ENCODE measurements at places on chromosomes 4 and X.

- DNase-seq = no peak
These were observed 50.0 kb upstream of the NDST3 start for GRCh38 chr4:117984366-117984680.

GRCh38 chr4:26937567-26937966, 76.9 kb downstream of the STIM2 start:
- DNase-seq = no peak

DNA sequence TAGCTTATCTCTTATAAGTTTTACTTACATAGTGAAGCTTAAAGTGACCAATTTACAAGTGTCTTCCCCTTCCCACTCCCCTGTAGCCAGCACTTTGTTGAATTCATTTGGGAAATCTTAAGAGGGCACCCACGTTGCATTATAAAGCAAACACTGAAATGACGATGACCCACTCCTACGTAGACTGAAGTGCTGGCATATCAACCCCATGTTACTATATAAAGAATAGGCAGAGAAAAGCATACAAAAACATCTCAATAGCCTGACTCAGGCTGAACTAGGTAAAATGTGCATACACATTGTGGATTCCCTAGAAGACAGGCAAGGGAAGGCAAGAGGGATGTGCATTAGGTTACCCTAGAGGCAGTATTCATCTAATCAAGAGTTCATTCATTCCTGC, 313.4 kb downstream of the TENM3 start:
- no peak for DNase-seq

DNA sequence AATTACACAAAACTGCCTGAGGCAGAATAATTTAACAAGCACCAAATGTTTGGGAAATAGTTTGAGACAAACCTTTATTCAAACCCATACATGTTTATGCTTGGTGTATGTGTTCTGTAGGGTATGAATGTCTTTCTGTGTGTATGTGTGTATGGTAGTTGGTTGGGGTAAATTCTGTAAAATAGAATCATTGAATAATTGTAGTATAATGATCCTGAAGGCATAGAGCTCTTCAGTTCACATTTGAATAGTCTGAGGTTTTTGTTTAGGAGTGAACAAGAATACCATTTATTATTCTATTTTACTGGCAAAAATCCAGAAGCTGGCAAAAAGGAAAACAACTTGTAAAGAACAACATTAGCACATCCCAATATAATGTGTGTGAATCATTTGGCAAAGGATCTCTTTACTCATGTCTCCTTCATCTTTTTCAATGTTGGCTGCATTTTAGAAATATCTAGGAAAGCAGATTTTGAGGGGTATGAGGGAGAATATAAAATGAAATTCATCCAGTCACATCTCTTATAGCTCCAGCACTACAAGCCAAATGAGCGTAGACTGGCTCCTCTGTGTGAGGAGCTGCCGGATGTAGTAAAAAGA, 360.0 kb downstream of the CHIC1 start:
- no peak for DNase-seq

- no peak for DNase-seq
These were observed 15.0 kb upstream of the STS start for GRCh38 chrX:7132335-7133049.

- no peak for DNase-seq
These were observed 601.2 kb upstream of the GNPDA2 start for GRCh38 chr4:45327544-45327943.

- DNase-seq = no peak
These were observed 15.5 kb downstream of the MYOZ2 start for GRCh38 chr4:119151161-119151560.

DNA sequence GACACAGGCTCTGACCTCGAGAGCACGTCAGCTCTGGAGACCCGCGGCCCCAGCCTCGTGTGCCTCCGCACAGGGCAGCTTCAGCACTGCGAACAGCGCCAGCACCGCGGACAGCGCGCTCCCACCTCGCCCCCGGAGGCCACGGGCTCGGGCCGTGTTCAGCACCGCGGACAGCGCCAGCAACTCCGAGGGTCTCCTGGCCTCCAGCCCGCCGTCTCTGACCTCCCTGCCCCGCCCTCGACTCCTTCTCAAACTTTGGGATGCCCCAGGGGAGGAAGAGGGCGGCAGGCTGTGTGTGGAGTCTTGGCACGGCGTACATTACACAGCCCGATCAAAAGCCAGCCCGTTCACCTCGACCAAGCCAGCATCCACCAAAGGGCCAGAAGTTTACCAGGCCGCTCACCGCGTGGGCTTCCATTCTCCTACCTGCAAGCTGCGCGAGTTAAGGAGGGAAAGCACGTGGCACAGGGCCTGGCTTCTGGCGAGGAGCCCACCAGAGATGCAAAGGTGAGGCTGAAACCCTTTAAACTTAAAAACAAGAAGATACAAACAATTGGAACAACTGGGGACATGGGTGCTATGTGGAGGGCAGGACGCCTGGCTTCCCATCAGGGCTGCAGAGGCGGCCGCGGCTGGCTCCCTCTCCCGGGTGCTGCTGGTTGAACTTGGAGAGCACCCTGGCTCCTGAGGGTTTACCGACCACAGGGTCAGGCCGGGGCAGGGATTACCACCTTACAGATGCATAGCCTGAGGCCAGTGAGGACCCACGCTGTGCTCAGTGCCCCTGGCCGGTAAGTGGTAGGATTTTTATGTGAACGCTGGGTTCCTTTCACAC, 4.5 kb upstream of the NKX1-1 start:
- DNase-seq = peak; percentile 12

DNA sequence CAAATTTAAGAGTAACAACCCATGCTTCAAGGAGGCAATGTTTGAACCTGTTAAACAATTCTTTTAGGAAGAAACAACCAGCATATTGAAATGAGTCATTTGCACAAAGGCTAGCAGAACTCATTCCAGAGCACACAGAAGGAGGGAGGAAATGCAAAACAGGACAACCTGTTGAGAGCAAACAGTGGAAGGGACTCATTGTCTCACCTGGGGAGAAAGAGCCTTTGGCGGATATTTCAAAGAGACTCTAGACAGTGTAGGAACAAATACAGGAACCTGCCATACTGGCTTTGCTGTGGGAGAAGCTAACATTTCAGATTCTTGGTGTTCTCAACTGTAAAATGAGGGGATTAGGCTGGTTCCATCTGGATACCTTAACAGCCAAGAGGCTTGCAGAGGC, 14.8 kb upstream of the RASGEF1B start:
- no peak for DNase-seq

DNA sequence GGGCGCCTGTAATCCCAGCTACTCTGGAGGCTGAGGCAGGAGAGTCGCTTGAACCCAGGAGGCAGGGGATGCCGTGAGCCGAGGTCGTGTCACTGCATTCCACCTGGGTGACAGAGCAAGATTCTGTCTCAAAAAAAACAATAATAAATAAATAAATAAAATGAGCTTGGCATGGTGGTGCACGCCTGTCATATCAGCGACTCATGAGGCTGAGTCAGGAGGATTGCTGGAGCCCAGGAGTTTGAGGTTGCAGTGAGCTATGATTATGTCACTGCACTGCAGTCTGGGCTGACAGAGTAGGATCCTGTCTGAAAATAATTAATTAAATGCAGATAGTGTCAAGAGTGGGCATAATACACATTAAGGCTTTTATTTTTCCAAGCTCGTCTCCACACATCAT, 77.5 kb downstream of the DHRSX start:
- DNase-seq = no peak

GRCh38 chrX:13092455-13092941, 48.1 kb upstream of the FAM9C start:
- peak; percentile 81 for DNase-seq

- no peak for DNase-seq
These were observed at the start of gene ADAM29 for GRCh38 chr4:174918058-174918457. Gene ADAM29 (plus strand): TSS chr4:174918358. CDS start chr4:174975526, 57,168 bp downstream.

- no peak for DNase-seq
These were observed 437.8 kb upstream of the FAM241A start for GRCh38 chr4:111707491-111707890.

DNA sequence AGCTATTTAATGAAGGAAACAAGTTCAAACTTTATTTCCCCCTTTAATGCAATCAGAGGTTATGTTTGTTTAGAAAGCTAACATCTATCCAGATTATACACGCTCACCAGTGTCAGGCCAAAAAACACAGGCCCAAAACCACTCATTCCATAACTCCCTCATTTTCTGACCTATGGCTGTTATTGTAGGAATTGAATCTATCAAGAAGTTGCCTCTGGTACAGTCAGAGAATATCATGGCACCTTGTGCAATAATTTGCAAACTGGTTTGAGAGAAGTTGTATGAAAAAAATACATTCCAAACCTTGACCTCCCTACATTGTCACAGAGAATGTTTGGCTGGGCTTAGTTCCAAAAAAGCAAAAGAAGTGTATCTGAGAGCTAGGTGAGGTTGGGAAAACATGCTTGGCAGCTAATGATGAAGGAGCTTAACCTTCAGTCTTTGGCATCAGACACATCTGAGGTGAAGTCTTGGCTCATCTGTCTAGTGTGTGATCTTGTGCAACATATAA, 591.0 kb downstream of the ANKRD50 start:
- no peak for DNase-seq

GRCh38 chr4:85703096-85703495, 228.1 kb downstream of the ARHGAP24 start:
- DNase-seq = no peak

- no peak for DNase-seq
These were observed 40.5 kb downstream of the TMEM131L start for GRCh38 chr4:153506341-153507309.

DNA sequence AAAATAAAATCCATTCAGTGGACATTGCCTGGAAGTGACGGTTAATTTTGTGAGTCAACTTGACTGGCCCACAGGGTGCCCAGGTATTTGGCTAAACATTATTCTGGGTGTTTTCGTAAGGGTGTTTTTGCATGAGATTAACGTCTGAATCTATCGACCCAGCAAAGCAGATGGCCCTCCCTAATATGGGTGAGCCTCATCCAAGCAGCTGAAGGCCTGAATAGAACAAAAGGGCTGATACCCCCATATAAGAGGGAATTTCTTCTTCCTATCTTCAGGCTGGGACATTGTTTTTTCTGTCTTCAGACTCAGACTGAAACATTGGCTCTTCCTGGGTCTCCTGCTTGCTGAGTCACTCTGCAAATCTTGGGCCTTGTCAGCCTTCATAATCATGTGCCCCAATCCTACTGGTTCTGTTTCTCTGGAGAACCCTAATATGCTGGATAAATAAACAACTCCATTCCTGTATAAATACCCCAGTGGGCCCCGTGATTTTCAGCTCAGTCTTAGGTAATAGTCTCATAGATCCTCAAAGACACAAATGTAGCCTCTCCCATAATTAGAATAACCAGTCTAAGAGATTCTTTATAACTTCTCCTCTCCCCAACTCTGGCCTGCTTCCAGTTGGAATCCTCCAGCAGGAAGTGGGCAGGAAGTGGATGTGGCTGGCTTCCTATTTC, 33.1 kb upstream of the DDX3X start:
- DNase-seq = no peak

DNA sequence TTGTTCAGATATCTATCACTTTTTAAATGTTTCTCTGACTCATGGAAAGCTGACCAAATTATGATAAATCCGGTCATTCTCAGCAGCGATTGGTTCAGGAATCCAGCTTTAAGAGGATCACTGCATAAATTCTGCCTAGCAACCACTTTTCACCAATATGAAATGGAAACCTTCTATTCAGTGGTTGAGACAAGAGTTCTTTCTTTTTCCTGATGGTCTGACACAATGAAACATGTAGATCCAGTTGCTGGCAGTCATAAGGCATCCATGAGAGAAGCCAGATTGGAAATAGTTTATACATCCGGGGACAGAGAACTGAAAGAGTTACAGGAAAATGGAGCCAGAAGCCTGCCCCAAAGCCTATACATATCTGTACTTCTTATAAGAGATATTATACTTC, 27.2 kb downstream of the MAB21L2 start:
- no peak for DNase-seq

- no peak for DNase-seq
These were observed 619 bp upstream of the MPC1L start for GRCh38 chrX:40622479-40623138.

DNA sequence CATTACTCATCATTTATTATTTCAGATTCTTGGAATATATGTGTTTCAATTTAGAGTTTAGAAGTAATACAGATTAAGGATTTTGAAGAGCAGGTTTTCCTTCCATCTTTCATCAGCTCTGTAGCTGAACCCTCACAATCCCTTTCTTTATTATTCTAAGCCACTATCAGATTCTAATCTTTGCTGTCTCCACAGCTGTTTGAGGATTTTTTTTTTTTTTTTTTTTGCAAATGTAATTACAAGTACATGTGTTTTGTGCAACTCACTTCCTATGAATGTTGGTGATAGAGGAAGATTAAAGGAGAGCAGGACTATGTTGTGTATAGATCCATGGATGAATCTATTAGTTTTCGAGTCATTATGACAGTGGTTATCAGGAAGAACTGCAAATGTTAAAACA, 87.4 kb upstream of the TENM3 start:
- no peak for DNase-seq

- no peak for DNase-seq
These were observed 1.7 kb downstream of the SRD5A3 start for GRCh38 chr4:55347610-55348228.

- no peak for DNase-seq
These were observed 613.3 kb downstream of the BCOR start for GRCh38 chrX:39484159-39485068.

GRCh38 chr4:66266035-66266434, 595.7 kb upstream of the EPHA5 start:
- no peak for DNase-seq

GRCh38 chr4:87865288-87865687, 32.5 kb downstream of the MEPE start:
- no peak for DNase-seq

- DNase-seq = no peak
These were observed 282.8 kb upstream of the TENM3 start for GRCh38 chr4:181960384-181960783.

DNA sequence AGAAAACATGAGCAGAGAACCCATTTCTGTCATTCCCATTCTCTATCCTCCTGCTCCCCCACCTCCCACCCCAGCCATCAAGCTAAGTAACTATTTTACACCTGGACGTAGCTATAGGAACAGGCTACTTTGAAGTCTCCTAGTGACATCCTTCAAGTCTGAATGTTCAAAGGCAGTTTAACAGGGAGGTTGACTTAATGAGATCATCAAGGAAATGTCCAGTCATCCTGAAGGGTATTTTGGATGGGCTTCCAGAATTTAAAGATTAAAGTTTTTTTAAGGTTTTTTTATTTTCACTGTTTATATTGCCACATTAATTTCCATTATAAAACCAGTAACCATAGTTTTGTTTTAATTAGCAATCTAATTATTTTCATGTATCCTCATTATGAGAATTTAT, 41.1 kb downstream of the HPF1 start:
- DNase-seq = no peak

DNA sequence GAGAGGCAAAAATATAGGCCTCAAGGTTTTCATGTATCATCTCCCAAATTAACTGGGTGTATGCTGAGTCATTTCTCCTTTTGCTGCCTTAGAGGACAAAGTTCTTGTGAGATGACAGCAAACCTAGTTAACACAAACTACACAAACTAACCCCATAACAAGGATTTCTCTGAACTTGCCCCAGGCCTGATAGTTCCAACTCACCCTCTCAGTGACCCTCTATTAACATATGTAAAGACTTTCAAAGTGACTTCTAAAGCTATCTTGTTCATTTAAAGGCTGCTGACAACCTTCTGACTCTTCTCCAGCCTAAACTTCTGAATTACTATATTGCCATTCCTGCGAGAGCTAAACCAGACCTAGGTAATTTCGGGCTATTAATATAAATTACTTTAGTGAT, 43.2 kb upstream of the CCDC149 start:
- DNase-seq = no peak
